ENCODE measurements at places on chromosomes 12 and 14.

DNA sequence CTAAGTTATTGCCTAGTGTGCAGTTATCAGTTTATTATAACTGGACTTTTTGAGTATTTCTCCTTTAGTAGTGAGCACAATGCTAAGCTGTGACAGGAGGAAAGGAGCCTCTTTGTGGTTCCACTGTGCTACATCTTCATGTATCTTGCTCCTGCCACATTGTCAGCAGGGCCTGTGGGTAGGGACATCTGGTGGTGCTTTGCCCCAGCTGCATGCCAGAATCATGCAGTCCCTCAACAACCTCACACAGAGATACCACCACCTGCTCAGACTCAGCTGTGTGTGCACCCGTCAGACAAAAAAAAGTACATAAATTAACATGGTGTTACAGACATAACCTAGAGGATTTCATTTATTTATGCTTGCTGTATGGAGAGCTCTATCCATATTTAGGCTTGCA lies 51.1 kb downstream of the MIS18BP1 start:
- DNase-seq = no peak

DNA sequence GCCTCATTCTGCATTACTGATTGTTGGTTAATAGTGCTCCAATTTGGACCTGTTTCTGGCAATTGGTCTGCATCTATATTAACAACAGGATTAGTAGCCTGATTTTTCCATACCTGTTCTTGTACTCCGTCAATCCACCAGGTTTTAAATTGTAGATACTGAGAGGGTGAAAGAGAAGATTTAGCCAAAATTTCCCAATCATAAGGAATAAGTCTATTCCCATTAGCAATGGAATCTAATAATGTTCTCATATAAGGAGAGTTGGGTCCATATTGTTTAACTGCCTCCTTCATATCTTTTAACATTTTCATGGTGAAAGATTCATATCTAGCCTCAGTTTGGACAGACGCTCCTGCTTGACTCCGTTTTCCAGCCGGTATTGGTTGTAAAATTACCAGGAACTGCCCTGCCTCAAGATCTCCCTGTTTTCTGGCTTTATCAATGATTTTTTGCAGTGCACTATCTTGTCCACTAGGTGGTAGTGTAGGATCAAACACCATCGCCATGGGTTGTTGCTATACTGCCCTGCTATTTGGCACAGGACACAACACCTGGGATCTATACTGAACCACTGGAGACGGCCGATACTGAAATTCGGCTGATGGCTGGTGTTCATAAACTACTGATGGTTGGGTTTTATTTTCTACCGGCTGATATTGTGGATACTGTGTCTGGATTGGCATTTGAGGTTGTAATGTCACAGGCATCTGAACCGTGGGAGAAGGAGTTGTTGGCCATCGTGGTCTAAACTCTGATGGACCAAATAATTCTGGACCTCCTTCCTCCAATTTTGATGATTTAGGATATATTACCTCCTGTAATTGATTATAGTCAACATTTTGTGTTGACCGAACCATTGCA lies 25.2 kb downstream of the DHRS4L2 start:
- DNase-seq = peak; percentile 72

DNA sequence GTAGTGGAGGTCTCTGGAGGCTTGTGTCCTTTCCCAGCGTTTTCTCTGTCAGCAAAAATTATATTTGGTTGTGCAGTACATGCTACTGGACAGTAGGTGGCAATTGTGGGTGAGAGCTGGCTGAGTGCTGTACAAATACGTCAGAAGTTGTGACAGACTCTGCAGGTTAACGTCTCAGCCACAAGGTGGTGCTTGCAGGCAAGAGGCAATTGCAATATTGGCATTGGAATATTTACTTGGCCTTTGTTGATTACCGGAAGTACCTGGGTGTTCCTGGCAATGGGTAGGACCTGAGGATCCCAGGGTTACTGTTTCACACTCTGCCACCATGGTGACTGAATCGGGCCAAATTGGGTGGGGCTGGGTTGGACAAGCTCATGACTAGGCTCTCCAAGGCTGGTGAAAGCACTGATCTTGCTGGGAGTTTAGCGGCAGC lies 333.9 kb upstream of the LMO3 start:
- DNase-seq = peak; percentile 75

GRCh38 chr12:18468246-18469075 lies 207.1 kb downstream of the PIK3C2G start:
- DNase-seq = no peak

- DNase-seq = no peak
Measured at GRCh38 chr14:61368781-61369453, 47.5 kb downstream of the PRKCH start.

DNA sequence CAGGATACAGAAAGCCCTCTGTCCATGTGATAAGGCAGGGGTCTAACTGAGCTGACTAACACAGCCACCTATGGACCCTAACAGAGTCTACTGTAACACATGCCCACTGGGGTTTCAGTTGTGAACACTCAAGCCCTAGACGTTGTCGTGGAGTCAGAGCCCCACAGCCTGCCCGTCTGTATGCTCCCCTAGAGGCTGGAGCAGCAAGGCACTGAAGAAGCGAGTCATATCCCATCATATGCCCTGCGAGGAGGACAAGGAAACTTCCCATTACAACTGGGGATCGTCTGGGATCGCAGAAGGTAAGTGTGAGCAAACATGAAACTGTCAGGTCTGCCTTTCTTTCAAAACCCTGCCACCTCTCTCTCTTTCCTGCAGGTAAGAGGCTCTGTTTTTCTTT lies 138.1 kb downstream of the GPR65 start:
- no peak for DNase-seq

DNA sequence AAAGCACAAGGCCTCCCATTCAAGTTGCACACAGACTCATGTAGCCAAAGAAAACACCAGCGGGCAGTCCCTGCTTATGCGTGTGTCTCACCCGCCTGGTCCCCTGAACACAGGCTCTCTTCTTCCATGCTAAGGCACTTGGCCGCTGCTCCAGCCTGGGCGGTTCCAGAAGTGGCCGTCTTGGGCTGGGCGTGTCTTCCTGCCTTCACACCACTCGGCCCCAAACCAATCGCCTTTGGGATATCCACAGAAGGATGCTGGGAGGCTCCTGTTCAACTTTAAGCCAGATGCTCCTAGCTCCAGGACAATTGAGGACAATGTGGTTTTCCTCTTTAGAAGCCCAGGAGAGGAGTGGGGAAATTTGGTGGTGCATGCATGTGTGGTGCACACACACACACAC lies 2.2 kb downstream of the SCARB1 start:
- no peak for DNase-seq

DNA sequence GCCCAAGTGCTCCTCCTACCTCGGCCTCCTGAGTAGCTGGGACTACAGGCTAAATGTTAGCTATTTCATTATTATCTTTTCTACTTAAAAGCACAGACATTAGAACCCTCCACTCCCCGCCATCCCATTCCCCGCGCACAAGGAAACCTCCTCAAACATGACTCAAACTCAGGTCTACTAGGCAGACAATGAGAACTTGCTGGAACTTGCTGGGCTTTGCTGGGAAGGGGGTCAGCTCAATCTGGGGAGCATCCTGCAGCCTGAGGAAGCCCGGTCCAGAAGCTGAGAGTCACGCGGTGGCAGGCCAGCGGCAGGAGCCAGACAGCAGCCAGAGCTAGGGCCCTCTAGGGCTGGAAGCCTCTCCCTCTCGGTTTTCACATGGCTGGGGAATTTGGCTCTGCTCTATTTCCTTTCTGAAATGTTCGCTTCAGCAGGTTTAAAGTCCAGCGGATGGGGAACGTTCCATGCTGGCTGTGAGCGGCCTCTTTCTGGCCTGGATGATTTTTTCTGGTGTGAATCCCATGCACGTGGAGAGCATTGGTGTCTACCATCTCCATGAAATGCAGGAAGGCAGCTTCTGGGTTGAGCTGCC lies 68.5 kb downstream of the SLC6A12 start:
- no peak for DNase-seq

GRCh38 chr14:24964591-24964990 lies 85.4 kb downstream of the STXBP6 start:
- no peak for DNase-seq

- no peak for DNase-seq
Measured at GRCh38 chr14:86619726-86620125, 1089.8 kb downstream of the FLRT2 start.

GRCh38 chr12:63496654-63497053 lies 171.6 kb downstream of the DPY19L2 start:
- no peak for DNase-seq

DNA sequence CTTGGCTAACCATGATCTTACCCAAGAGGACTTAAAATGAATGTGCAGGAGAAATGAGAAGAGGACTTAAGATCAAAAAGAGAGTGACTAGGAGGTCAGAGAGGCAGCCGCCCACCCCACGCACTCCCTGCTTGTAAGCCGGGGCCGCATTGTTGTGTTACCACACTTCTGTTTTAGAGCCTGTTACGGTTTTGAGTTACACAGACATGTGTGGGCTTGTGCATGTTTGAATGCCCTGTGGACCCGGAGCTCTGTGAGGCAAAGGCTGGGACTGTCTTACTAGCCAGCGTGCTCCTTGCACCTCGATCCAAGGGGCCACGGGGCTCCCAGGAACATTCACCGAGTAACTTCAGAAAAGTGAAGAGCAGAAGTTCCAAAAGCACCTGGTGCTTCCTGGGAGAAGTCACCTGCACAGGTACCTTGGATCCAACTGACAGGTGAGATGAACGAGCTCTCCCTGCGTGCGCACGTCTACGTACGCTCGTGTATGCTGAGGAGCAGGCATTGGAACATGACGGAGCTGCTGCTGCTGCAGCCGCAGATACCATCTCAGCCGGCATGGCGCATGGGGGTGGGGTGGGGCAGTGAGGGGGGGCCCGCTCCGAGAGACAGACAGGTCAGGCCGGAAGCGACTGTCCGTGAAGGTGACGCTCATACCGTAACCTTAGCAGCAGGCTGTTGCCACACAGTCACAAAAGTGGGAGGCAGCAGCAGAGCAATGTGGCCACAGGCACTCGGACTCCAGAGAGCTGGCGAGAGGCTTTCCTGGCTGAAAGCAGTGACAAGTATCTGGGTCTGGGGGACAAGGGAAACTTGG lies 23.7 kb downstream of the SFSWAP start:
- DNase-seq = no peak

GRCh38 chr12:88998421-88998820 lies 353.9 kb downstream of the DUSP6 start:
- no peak for DNase-seq

- no peak for DNase-seq
Measured at GRCh38 chr12:116143909-116144308, 133.6 kb downstream of the MED13L start.

GRCh38 chr12:85519163-85519562 lies 239.1 kb downstream of the ALX1 start:
- no peak for DNase-seq

All from NCI-H526 treated with DMSO at 0.1 percent for 48 hours (cell line).